Stimulated activated CD4-positive, alpha-beta T cell treated with anti-CD3 and anti-CD28 coated beads, TNF-alpha, amount 100 ng/mL, for 4 hours (primary cell): ENCODE measurements at places on chromosomes 2 and 18.

DNA sequence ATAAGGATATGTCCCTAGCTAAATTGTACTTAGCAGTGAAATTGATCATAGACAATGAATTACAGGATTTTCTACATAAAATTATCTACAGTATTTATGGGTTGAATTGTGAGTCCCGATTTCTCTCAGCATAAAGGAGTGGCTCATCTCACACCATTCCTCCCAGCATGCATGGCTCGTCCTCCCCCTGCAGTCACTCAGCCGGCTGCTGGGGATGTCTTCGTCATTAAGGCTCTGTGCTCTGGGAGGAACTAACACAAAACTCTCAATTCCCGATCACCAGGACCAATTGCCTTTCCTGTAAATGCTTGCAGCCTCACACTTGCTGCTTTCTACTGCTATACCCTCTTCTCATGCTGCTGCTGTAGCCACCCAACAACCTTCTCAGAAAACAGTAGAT, 75.9 kb downstream of the TXNL1 start:
- DNase-seq = no peak

GRCh38 chr2:176558574-176559140, 289.4 kb downstream of the MTX2 start:
- DNase-seq = no peak

DNA sequence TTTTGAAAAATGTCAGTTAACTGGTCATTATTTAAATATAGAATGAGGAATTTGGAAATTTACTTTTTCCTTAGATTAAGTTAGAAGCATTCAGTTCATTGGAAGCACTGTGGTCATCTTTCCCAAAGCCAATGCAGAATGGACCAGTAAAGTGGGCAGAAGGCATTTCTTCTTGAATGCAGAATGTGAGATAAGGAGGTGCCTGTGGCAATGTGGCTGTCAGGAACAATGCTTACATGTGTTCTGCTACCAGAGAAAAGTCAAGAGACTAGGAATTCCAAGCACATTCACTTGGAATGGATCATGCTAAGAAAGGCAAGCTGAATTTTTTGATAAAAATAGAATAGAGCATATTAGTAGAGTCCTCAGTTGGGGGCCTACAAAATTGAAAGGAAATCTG, 295.0 kb upstream of the KCNH7 start:
- no peak for DNase-seq

- DNase-seq = no peak
Observed at GRCh38 chr2:53252115-53252514, 515.5 kb upstream of the CHAC2 start.

DNA sequence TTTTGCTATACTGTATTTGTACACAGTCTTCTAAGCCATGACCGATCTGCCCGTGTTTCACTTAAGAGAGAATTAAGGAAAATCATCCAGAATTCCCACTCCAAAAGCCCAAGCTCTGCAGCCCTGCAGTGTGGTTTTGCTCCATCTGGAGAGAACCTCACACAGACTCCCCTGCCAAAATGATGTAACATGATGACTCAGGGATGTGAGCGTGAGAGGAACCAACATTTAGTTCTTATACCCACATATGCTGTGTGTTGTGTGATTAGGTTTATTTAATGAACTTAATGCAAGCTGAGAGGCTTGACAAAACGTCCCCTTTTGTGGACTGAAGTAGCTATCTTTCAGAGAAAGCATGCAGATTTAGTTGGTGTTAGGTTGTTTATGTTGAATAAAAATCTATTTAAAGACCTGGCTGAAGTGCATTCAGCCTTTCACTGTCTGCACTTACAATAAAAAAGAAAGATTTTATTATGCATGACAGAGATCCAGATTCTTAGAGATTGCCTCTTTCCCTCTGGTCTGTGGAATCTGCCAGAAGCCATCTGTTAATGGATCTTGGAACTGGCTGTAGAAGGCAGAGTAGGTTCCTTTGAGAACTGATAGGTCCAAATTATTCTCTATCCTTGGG, 6.3 kb downstream of the RAB12 start:
- no peak for DNase-seq

- DNase-seq = no peak
Observed at GRCh38 chr2:136386046-136386445, 268.1 kb upstream of the CXCR4 start.

DNA sequence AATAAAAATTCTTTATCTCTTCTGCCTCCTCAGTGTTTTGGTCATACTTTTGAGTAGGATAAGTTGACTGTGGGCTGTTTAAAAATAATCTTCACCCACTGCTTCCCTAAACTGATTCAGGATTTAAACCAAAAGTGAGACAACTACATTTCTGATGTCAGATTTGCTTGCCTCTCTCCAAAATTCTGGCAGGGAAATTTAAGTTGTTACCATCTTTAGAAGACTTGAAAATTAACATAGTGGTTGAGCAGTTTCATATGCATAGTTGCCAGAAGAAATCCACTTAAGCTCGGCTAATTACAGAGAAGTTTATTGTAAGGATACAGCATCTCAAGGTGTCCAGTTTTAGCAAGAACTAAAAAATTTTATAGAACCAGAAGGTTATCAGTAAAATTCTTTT, 57.0 kb downstream of the MAIP1 start:
- no peak for DNase-seq

DNA sequence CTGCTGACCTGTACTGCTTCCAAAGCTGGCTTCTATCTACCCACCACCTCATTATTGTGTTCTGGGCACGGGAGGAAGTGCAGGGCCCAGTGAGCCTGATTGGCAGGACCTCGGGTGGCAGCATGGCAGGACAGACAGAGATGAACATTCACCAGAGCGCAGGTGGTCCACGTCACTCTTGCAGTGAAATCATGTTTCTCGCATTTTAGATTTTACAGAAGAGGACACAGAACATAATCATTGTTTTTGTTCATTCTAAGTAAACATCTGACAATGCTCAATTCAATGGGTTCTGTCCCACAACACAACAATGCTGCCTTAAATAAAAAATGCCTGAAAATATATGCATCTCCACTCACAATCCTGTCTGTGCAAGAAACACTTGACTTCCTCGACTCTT, 11.5 kb upstream of the BIN1 start:
- DNase-seq = no peak

DNA sequence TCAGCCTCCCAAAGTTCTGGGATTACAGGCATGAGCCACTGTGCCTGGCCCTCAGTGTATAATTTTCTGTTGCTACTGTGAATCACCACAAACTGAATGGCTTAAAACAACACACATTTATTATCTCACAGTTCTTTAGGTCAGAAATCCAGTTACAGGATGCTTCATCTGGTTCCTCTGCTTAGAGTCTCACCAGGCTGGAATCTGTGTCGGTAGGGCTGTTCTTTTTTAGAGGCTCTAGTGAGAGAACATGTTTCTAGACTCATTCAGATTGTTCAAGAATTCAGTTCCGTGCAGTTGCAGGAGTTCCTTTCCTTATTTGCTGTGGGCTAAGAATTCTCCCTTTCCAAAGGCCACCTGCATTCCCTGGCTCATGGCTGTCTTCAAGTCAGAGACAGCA, 22.2 kb downstream of the CCDC121 start:
- DNase-seq = no peak
